ENCODE measurements at places on chromosomes 4 and X.

DNA sequence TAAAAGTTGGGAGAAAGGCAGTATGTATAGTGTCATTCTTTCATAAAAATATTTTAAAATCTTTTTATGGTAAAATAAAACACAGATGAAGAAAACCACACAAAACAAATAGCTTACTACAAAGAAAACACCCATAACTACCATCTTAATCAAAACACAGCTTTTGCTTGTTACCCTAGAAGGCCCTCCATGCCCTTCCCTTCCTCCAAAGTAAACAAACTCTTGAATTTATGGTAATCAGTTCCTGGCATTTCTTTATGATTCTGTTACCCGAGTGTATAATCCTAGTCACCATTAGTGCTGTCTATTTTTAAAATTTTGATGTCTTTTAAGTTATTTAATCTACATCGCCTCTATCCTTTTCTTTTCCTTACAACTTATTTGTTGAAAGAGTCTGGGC lies 170.9 kb downstream of the APBB2 start:
- no peak for DNase-seq

DNA sequence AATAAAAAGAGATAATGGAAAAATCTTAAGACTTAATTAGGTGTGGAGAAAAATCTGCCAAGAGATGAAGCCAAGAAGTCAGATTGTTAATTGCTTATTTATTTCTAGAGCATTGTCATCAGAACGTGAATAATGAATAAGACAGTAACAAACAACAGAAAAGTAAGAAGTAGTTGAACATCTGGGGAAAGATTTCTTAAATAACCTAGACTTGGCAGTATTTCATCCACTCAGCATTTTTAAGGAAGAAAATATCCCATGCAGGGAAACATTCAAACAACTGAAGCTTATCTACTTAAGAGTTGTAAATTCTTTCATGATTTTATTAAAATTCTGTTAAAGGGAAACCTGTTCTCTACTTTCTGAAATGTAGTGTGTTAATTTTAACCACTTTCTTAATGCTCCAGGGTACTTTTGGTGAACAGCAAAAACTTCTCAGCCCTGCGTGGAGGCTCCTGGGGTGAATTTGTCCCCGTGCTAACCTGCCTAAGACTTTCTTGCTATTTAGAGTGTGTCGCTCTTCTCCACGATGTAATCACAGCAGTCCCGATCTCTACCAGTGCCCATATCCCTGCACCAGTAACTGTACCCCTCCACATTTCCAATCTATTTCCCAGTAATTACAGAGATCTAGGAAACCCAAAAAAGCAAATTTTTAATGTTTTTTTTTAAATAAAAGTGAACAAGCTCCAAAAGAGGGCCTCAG lies 124.6 kb downstream of the CORIN start:
- no peak for DNase-seq

GRCh38 chr4:53476232-53477037 lies 99.0 kb downstream of the FIP1L1 start:
- DNase-seq: no peak

- DNase-seq: no peak
These were observed 28.8 kb upstream of the CFAP47 start for GRCh38 chrX:35890699-35891098.

DNA sequence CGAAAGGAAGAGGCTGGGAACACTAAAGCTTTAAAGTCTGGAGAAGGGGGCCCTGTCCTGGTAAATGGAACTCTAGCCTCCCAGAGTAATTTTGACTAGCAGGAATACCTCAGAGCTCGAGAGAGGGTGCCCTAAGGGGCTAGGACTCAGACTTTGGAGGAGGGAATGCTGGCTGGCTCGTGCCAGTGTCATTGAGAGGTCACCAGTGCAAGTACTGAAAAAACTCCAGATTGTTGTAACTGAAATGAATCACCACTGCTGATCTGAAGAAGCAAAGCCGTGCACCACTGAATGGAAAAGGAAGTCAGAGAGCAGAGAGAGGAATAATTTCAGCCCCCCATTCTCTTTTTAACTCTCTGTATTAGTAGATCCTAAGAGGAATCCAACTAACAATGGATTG lies 690.2 kb downstream of the FAT4 start:
- no peak for DNase-seq

DNA sequence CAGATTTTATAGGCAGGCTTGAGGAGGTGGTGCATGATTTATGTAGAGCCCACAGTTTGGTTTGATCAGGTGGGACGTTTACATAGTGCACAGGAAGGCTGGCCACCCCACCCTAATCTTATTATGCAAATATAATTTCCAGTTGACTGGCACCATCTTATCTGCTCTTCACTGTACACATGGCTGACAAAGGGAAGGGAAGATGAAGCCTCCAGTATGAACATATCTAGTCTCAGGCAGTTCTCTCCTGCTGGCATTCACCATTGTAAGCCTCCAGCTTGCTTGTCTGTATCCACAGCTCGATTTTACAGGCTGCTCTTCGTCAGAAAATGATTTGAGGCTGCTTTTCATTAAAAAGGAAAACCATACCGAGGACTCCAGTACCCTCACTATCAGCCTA lies 278.3 kb downstream of the TECRL start:
- DNase-seq: no peak

GRCh38 chrX:153340111-153340510 lies 6.2 kb downstream of the ZNF275 start:
- DNase-seq: no peak

DNA sequence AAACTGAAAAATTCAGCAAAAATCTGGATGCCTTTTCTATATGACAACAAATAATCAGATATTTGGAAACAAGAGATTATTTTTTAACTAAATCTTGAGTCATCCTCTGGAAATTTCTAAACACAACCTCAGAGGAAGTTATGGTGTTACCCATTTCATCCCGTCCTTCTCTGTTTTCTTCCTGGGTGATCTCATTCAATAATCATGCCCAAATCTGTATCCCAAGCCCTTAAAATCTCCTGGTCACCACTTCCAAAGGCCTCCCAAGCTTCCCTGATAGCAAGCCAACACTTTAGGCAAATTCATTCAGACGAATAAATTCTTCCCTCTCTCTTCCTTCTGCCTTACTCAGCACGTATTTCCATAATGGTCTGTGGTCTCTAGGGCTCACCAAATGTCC lies 9.7 kb upstream of the SORCS2 start:
- no peak for DNase-seq
